ENCODE measurements at places on chromosomes 3 and 15.

DNA sequence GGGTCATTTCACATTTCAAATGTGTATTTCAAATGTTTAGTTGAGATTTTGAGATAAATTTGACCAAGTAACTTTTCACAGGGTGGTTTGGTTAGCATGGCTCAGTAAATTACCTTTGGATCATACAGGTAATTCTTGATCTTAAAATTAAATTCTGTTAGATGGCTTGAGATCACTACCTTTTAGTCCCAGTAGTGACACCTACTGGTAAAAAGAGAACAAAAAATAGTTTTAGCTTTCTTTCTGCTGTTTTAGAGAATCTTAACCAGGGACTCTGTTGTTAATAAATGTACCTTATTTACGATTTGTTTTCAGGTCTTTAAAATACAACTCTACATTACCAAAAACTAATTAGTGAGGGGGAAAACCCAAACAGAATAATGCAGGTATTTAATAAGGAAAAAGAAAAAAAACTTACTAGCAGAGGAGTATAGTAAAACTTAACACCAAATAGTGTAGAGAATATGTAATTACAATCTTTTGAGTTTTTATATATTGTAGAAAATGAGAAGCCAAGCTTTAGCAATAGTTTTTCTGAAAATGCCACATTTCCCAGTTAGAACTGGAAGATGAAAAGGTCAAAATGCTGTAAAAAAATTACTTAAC is 620.3 kb upstream of the AGTR1 start:
- DNase-seq, result no peak

GRCh38 chr3:128505771-128506170 is 12.8 kb upstream of the GATA2 start:
- no peak for DNase-seq

- DNase-seq, result no peak
These were observed 181.6 kb downstream of the ABHD5 start for GRCh38 chr3:43872301-43872700.

GRCh38 chr3:68793759-68794701 is 138.3 kb downstream of the TAFA4 start:
- no peak for DNase-seq

DNA sequence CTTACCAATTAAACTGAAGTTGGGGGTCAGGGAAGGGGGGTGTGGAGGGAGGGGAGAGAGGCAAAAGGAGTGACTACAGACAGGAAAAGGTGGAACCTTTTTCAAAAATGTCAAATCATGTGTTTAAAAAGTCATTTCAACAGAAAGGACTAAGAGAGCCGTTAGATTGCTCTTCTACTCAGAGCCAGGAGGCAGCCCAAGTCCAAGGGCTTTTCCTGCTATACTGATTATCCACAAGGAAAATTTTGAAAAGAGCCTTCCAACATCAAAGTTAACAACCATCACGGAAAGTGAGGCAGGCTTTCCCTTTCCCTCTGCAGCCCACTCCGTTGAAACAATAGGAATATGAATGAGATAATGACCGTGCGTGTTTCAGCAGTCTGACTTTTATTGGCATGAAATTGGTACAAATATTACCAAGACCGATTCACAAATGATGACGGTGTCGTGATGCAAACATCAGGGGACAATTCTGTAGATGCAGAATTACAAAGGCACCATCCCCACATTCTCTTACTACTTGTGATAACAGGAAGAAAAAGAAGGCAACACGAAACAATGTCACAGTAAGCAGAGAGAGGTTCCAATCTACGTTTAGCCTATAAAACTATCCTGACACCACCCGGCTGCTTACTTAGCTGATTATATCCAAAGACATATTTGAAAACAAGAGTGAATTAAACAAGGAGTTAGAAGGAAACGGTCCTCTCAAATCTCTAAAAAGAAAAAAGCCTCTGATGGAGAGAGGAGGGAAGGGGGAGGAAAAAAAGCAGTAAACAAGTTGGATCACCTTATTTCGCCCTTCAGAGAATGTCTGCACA is 453.7 kb downstream of the FOXP1 start:
- no peak for DNase-seq

DNA sequence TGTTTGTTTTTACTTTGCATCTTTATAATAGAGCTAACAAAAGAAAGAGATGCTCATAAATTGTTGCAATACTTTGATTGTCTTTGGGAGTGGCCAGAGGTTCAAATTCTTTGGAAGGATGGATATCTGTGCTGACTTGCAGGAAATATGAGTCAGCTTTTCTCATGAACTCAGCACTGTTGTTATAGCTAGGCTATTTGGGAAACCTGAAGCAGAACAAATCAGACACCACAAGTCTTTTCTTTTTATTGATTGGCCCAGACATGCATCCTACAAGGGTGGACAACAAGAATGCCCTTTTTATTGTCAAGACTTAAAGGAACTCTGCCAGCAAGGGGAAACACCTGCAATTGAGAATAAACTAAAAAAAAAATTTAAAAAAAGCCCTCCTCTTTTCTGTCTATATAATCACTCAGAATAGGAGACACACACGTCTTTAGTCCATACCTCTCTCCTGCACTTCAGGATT is 4.6 kb upstream of the DENND4A start:
- DNase-seq, result no peak

DNA sequence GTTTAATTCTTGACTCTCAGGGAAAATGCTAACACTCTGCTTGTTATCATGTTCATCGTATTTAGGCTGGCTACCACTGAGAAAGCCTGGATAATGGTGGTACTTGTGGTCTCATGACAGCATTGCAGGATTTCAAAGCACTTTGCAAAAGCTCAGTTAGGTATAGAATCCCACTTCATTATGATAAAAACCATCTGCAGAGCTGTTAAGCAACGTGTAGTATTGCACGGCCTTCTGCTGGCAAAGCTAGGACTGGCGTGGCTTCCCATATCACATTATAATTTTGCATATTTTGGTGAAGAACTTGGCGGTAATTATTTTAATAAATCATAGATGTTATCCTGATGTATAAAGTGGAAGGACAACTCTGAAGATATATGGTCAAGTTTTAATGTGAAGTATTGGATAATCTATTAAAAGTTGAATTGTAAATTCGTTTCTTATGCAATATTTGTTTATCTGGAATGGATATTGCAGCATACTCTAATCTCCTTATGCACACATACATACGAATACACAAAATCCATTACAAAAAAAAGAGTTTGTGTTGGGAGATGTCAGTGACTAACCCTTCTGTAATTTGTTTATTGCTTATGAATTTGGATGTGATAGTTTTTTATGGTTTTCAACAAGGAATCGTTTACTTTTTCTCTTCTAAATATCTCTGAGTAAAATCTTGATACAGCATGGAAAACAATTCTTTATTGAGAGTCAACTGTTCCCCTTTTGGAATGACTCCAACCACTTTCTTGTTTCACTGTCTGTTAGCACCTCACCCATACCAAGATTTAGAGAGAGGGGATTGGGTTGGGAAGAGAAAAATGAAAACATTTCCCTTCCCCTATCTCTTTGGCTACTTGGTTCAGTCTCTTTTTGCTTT is 9.2 kb downstream of the RAB8B start:
- DNase-seq, result no peak

- no peak for DNase-seq
These were observed 6.7 kb downstream of the TNFSF10 start for GRCh38 chr3:172516318-172517214.

- no peak for DNase-seq
These were observed 92.7 kb upstream of the BLM start for GRCh38 chr15:90624278-90624981.

GRCh38 chr3:141050576-141051442 is at the start of gene SPSB4:
Gene SPSB4 (plus strand): TSS chr3:141051347. CDS start chr3:141066105, 14,758 bp downstream.
- no peak for DNase-seq

DNA sequence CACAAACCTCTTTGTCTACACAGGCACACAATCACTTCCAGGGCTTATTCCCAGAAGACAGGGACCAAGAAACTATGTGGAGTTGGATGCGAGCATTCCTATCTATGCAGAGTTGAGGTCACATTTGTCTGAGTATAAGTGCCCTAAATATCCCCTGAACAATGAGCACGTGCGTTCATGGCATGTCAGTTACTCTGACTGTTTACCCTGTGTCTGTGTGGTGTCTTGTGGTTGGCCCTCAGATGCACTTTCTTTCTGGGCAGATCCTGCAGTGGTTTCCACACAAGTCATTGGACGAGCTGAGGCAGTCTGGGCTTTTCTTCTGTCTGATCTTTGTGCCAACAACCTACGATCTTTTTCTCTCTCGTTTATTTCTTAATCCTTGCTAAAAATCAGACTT is 134.5 kb downstream of the FBN1 start:
- DNase-seq, result no peak

DNA sequence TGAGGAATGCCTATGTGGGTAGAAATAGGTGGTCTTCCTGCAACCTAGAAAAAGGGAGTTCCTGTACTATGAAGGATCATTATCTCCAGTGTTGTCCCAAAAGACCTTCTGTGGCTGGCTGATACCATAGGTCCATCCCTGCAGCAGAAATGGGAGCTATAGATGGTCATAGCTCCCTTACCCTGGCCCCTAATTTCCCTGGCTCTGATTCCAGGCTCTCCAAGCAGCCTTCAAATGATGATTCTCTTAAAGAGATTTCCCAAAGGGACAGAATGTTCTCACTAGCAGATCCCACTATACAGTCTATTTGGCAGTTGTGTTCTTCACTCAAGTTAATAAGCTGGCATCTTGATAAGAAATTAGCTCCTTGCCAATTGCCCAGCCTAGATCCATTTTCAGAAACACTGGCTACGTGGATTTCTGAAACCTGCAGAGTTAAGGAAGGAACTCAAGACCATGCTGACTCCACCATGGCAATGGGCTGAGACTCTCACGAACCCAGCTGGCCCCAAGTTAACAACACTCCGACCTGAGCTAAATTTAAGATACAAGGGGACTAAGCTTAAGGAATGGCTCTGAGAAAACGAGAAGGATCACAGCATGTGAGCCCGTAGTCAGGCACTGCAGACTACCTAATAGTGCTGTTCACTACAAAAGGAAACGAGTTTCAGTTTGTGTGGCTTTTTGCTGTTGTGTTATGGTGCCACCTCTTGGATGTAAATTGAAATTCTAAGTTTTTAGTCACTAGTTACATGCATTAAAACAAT is 11.4 kb downstream of the C15orf40 start:
- no peak for DNase-seq

DNA sequence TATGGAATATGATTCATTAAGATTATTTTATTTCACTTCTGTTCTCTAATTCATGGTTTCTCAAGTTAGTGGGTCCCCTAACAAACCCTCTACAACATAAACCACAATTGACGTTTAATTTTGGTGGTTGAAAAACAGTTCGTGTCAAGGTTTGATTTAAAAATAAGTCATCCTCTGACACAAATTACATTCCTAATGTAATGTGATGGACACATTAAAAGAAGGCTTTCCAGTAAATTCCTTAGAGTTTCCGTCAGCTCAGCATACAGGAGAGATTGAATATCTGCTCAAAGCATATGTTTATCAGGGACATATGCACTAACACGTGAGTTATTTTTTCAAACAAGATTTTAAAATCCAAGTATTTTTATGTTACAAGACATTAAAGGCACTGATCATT is 626.5 kb upstream of the ADAMTS9 start:
- DNase-seq, result no peak

GRCh38 chr15:100920516-100921135 is 1.5 kb downstream of the LRRK1 start:
- no peak for DNase-seq

DNA sequence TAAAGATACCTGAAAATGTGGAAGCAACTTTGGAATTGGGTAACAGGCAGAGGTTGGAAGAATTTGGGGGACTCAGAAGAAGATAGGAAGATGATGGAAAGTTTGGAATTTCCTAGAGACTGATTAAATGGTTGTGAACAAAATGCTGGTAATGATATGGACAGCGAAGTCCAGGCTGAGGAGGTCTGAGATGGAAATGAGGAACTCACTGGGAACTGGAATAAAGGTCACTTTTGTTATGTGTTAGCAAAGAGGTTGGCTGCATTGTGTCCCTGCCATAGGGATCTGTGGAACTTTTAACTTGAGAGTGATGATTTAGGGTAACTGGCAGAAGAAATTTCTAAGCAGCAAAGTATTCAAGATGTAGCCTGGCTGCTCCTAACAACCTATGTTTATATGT is 13.0 kb downstream of the MITF start:
- DNase-seq, result no peak

GRCh38 chr3:161014843-161015749 is 90.1 kb downstream of the B3GALNT1 start:
- DNase-seq, result no peak

DNA sequence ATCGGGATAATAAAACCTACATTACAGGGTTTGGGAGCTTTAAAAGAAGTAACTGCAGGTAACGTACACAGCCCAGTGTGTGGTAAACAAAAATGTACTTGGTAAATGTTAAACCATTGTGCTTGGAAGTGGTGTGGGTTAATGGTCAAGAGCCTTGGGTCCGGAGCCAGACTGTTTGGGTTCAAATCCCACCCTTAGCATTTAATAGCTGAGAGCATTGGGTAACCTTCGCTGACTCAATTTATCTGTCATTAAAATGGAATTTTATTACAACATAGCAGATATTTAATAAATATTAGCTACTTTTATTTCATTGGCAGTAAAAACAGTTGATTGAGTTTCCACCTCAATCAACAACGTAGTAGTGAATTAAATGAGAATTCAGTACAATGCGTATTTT is 1.5 kb downstream of the FSTL1 start:
- no peak for DNase-seq

DNA sequence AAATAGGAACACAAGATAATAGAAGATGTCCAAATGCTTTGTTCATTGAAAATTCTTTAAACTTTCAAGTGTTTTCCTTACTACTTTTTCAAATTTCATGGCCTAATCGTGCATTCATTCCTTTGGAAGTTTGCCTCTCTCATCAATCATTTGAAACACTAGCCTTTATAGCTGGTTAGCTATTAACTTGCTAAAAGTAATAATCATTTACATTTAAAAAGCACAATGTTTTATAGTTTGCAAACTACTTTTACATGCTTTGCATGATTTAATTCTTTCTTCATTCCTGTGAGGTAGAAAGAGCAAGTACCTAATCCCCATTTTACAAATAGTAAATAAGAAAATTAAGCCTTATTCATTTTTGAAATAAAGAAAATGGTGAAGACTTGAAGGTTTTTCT is 137.4 kb upstream of the SLC7A14 start:
- no peak for DNase-seq

DNA sequence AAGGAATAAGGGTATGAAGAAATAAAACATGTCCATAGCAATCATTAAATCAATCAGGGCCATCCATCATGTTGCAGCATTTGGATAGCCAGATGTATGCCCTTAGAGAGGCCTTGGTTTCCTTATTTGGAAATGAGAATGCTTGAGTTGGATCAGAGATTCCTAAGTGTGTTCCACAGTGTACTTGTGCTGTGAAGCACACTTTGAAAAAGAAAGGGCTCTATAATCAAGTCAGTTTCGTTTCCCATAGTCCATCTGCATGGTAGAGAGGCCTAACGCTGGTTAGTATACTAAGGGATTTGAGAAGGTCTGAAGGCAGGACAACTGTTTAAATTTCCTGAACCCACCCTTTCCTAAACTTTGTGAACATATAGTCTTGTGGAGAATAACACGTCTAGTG is 30.9 kb downstream of the RBMS3 start:
- no peak for DNase-seq

- no peak for DNase-seq
These were observed 6.4 kb downstream of the GNAI2 start for GRCh38 chr3:50242381-50242770.

Measured in activated T-helper 1 cell treated with Interleukin-2 at 50 U/mL for 16 hours (primary cell).